ENCODE measurements at places on chromosomes 4 and X.

- no peaks in the 10 kb centered on the region for H3K36me3 ChIP-seq
- no peak overlapping the region for H3K27ac ChIP-seq
- no peak overlapping the region for H3K4me3 ChIP-seq
- no peaks in the 10 kb centered on the region for H3K4me1 ChIP-seq
- DNase-seq = no peak
These were observed 123.6 kb upstream of the RBPJ start for GRCh38 chr4:26197018-26197779.

GRCh38 chr4:149264093-149264733, 551.4 kb downstream of the IQCM start:
- H3K4me3 ChIP-seq = no peak overlapping the region
- DNase-seq = no peak
- H3K36me3 ChIP-seq = no peaks in the 10 kb centered on the region

DNA sequence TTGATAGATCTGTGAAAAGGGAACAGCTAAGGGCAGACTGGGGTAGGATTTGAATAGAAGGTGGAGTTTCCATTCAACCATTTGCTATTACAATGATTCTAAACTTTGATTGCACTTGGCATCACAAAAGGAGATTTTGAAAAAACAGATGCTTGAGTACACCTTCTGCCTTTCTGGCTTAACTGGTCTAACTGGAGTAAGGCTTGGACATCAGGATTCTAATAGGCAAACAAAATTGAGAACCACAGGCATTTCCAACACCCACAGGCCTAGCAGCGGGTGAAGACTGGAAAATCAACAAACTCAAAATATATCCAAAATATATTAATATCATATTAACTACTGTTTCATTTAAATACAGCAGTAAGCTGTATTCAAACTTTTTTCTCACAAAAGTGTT, 1.9 kb upstream of the VEGFC start:
- H3K27me3 ChIP-seq = no peaks in the 10 kb centered on the region
- no peaks in the 10 kb centered on the region for H3K36me3 ChIP-seq
- DNase-seq = no peak
- H3K4me3 ChIP-seq = no peak overlapping the region
- peaks cover 3% of the 10 kb centered on the region for H3K4me1 ChIP-seq
- no peak overlapping the region for H3K27ac ChIP-seq

- peaks cover 23% of the 10 kb centered on the region for H3K36me3 ChIP-seq
- DNase-seq = no peak
- no peak overlapping the region for H3K4me3 ChIP-seq
- H3K27me3 ChIP-seq = no peaks in the 10 kb centered on the region
- peak overlapping the region; percentile 15 for H3K27ac ChIP-seq
These were observed 86.1 kb downstream of the CPE start for GRCh38 chr4:165464813-165465381.

- no peaks in the 10 kb centered on the region for H3K27me3 ChIP-seq
- no peaks in the 10 kb centered on the region for H3K4me1 ChIP-seq
- no peak for DNase-seq
- H3K27ac ChIP-seq = peak overlapping the region; percentile 50
- no peaks in the 10 kb centered on the region for H3K36me3 ChIP-seq
These were observed 173.0 kb upstream of the PCDH18 start for GRCh38 chr4:137705171-137705783.

DNA sequence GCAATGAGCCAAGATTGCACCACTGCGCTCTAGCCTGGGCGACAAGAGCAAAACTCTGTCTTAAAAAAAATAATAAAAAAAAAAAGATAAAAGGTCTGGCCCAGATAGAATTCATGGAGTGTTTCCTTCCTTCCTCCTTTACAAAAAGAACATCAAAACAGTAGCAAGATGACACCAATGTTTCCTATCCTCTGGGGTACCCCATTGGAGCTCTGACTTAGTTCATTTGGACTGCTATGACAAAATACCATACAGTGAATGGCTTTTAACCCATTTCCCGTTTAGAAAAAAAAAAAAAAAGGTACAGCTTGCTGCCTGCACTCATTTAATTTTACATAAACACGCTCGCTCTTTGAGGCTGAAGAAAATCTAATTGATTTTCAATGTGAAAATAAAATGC, 89.9 kb upstream of the PRKX start:
- H3K36me3 ChIP-seq = no peaks in the 10 kb centered on the region
- DNase-seq = no peak
- no peaks in the 10 kb centered on the region for H3K27me3 ChIP-seq
- no peak overlapping the region for H3K4me3 ChIP-seq
- no peak overlapping the region for H3K27ac ChIP-seq
- H3K4me1 ChIP-seq = no peaks in the 10 kb centered on the region

- H3K36me3 ChIP-seq = no peaks in the 10 kb centered on the region
- H3K4me3 ChIP-seq = no peak overlapping the region
- no peak overlapping the region for H3K27ac ChIP-seq
- no peaks in the 10 kb centered on the region for H3K4me1 ChIP-seq
- DNase-seq = no peak
- H3K27me3 ChIP-seq = no peaks in the 10 kb centered on the region
These were observed 11.7 kb upstream of the FAT4 start for GRCh38 chr4:125303058-125303457.

- no peak overlapping the region for H3K27ac ChIP-seq
- H3K4me1 ChIP-seq = no peaks in the 10 kb centered on the region
- peaks cover 2% of the 10 kb centered on the region for H3K36me3 ChIP-seq
- no peak overlapping the region for H3K4me3 ChIP-seq
- no peaks in the 10 kb centered on the region for H3K27me3 ChIP-seq
- no peak for DNase-seq
These were observed 2.3 kb upstream of the METTL14 start for GRCh38 chr4:118682928-118683327.

GRCh38 chr4:30776451-30776850, 56.3 kb downstream of the PCDH7 start:
- peak overlapping the region; percentile 2 for H3K27ac ChIP-seq
- DNase-seq = no peak
- H3K4me1 ChIP-seq = no peaks in the 10 kb centered on the region
- no peak overlapping the region for H3K4me3 ChIP-seq
- H3K36me3 ChIP-seq = no peaks in the 10 kb centered on the region

- DNase-seq = no peak
- no peaks in the 10 kb centered on the region for H3K36me3 ChIP-seq
- H3K4me3 ChIP-seq = no peak overlapping the region
- no peaks in the 10 kb centered on the region for H3K4me1 ChIP-seq
These were observed 32.9 kb downstream of the LAMTOR3 start for GRCh38 chr4:99861120-99861905.

GRCh38 chr4:128566693-128567092, 242.8 kb upstream of the JADE1 start:
- no peaks in the 10 kb centered on the region for H3K36me3 ChIP-seq
- no peaks in the 10 kb centered on the region for H3K27me3 ChIP-seq
- H3K27ac ChIP-seq = no peak overlapping the region
- no peak for DNase-seq
- no peak overlapping the region for H3K4me3 ChIP-seq
- peaks cover 6% of the 10 kb centered on the region for H3K4me1 ChIP-seq

DNA sequence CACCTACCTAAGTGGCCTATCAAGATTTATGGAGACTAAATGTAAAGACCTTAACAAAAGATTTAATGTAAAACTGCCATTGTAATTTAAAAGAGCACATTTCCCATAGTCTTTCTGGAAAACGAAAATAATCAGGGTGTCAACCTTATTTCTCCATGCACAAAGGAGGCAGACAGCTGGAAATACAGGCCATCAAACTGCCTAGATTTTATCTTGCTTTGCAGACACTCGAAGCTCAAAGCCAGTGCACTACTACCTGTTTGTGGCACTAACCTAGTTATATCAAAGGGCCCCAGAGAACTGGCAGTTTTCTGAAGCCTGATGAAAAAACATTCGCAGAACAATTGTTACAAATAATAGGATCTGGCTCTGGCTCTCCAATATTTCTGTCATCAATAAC, 863.9 kb downstream of the STPG2 start:
- H3K27me3 ChIP-seq = no peaks in the 10 kb centered on the region
- no peak overlapping the region for H3K4me3 ChIP-seq
- no peaks in the 10 kb centered on the region for H3K4me1 ChIP-seq
- H3K36me3 ChIP-seq = no peaks in the 10 kb centered on the region
- no peak for DNase-seq
- H3K27ac ChIP-seq = no peak overlapping the region

DNA sequence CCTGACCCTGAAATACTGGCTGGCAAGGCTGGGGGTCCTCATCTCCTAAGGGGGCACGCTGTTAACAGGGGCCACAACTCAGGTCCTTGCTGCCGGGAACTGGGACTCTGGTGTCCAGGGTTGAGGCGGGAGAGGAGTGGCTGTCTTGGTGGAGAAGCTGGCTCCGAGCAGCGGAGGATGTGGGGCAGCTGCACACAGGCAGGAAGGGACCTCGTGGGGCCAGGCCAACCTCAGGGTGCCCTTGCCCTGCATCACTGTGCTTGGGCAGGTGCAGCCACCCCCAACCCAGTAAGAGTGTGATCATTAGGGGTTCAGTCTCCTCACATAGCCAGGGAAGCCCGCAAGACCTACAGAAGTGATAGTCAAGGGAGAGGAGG, 12.6 kb upstream of the PDE6B start:
- H3K36me3 ChIP-seq = no peaks in the 10 kb centered on the region
- H3K27ac ChIP-seq = no peak overlapping the region
- no peaks in the 10 kb centered on the region for H3K27me3 ChIP-seq
- no peak for DNase-seq
- no peaks in the 10 kb centered on the region for H3K4me1 ChIP-seq

- H3K36me3 ChIP-seq = no peaks in the 10 kb centered on the region
- H3K4me3 ChIP-seq = no peak overlapping the region
- DNase-seq = no peak
These were observed 74.4 kb upstream of the RBMX start for GRCh38 chrX:136954930-136955329.

- no peaks in the 10 kb centered on the region for H3K36me3 ChIP-seq
- no peak overlapping the region for H3K27ac ChIP-seq
- no peak for DNase-seq
- H3K4me1 ChIP-seq = no peaks in the 10 kb centered on the region
- H3K4me3 ChIP-seq = no peak overlapping the region
- no peaks in the 10 kb centered on the region for H3K27me3 ChIP-seq
These were observed 70.1 kb upstream of the TMLHE start for GRCh38 chrX:155682834-155683233.

GRCh38 chr4:82578935-82579334, 17.1 kb upstream of the TMEM150C start:
- no peaks in the 10 kb centered on the region for H3K27me3 ChIP-seq
- DNase-seq = no peak
- H3K27ac ChIP-seq = no peak overlapping the region
- H3K4me3 ChIP-seq = no peak overlapping the region
- no peaks in the 10 kb centered on the region for H3K4me1 ChIP-seq

- H3K36me3 ChIP-seq = no peaks in the 10 kb centered on the region
- H3K4me3 ChIP-seq = no peak overlapping the region
- H3K27me3 ChIP-seq = no peaks in the 10 kb centered on the region
- no peaks in the 10 kb centered on the region for H3K4me1 ChIP-seq
- DNase-seq = no peak
- no peak overlapping the region for H3K27ac ChIP-seq
These were observed 57.0 kb upstream of the PLAC8 start for GRCh38 chr4:83171436-83172039.

- H3K27ac ChIP-seq = no peak overlapping the region
- DNase-seq = no peak
- no peaks in the 10 kb centered on the region for H3K4me1 ChIP-seq
- no peaks in the 10 kb centered on the region for H3K27me3 ChIP-seq
- H3K4me3 ChIP-seq = no peak overlapping the region
- no peaks in the 10 kb centered on the region for H3K36me3 ChIP-seq
These were observed 707.9 kb upstream of the PITX2 start for GRCh38 chr4:111330786-111331185.

DNA sequence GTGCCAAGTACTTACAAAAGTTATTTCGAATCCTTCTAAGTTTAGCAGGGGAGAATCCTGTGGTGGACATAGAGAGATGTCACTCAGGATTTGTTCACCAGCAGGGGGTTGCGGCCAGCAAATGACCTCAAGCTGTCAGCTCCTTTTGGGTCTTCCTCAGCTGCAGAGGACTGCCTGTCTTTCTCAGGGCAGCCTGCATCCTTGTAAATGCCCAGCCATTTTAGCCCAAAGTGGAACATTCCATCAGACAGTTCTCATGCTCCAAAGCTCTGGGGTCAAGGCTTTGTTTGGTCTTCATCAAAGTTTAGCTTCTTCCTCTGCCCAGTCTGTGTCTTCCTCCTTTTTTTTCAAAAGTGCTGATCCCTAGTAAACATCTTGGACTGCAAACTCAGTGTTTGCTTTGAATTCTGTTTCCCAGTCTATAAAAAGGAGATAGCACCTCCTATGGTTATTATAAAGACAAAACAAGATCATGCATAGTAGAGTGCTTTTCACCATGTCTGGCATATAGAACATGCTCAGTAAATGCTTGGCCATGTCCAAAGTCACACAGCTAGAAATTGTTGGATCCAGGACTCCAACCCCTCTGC, 156.4 kb upstream of the GATB start:
- H3K36me3 ChIP-seq = no peaks in the 10 kb centered on the region
- no peaks in the 10 kb centered on the region for H3K4me1 ChIP-seq
- DNase-seq = no peak
- H3K4me3 ChIP-seq = no peak overlapping the region

DNA sequence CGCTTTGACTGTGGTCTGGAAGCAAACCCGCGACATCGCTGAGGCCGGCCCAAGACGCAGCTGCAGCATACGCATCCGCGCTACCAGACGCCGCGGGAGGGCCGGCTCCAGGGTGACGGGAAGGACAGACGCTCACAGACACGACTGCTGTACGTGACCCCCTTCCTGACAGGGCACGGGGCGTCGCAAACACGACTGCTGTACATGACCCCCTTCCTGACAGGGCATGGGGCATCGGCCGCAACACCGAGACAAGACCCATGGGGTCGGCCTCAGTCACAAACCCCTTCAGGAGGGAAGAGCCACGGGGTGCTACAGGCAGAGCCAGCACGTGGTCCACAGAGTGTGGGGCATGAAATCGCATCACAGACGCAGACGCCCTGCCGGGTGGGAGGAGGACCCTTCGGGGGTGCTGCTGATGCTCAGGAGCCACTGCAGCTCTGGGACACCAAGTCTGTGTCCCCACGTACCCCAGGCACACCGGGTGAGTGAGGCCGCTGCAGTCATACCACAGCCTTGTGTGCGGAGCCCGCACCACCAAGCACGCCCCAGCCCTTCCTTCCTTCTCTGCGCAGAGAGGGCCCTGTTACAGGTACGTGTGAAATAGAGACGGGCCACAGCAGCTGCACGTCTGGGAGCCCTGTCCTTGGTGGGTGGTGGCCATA, 38.7 kb upstream of the CPLX1 start:
- DNase-seq = no peak
- no peaks in the 10 kb centered on the region for H3K27me3 ChIP-seq
- no peak overlapping the region for H3K4me3 ChIP-seq
- H3K36me3 ChIP-seq = peaks cover 93% of the 10 kb centered on the region
- no peaks in the 10 kb centered on the region for H3K4me1 ChIP-seq

GRCh38 chr4:39729557-39729956, 31.6 kb downstream of the UBE2K start:
- H3K4me3 ChIP-seq = no peak overlapping the region
- no peaks in the 10 kb centered on the region for H3K27me3 ChIP-seq
- no peak for DNase-seq
- H3K36me3 ChIP-seq = no peaks in the 10 kb centered on the region
- H3K27ac ChIP-seq = no peak overlapping the region
- H3K4me1 ChIP-seq = peaks cover 2% of the 10 kb centered on the region

Measured in ascending aorta (tissue), 2 donors.